ENCODE measurements at places on chromosomes 3 and 15.

GRCh38 chr3:16490062-16490619 is 23.4 kb downstream of the RFTN1 start:
- DNase-seq: no peak

DNA sequence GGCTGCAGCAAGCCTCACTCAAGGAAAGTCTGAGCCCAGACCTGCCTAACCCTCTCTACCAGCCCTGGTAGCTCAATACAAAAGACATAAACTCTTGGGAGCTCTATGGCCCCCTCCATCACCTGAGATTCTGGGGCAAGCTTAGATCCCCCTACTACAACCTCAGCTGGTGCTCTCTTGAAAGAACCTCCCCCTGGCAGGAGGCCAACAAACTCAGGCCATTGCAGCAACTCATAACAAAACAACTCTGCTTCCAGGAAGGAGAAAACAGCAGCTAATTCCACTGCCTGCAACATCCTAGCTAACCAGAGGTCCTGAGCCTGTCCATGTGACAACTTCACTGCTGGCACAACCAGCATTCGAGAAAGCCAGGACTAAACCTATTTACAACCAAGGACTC is 169.2 kb downstream of the ROBO1 start:
- no peak for DNase-seq

DNA sequence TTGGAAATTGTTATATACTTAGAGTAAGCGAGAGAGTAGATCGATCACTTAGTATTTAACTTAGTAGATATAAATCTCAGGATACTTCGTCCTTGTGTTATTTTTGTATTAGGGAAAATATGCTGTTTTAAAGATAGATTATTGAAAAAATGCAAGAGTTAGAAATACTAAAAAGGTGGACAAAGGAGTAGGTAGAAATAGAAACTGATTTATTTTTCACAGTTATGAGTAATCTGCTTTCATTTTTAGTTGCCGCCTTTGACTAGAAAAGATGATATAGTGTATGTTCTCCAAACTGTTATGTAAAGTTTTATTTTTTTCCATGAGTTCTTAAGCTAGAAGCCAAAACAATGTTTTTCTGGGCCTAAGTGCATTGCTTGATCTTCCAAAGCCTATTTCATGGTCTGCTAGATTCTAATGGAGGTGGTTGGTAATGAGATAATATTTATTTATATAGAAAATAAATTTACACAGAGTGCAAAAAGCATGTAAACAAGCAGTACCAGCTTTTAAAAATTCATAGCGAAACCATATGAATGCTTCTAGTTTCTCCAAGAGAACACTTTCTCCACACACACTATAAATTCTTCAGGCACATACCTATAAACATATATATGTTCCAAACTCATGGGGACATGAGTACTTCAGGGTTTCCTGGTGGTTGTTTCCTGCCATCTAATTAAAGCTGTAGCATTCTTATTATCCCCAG is 61.1 kb downstream of the DIPK2A start:
- DNase-seq: no peak

DNA sequence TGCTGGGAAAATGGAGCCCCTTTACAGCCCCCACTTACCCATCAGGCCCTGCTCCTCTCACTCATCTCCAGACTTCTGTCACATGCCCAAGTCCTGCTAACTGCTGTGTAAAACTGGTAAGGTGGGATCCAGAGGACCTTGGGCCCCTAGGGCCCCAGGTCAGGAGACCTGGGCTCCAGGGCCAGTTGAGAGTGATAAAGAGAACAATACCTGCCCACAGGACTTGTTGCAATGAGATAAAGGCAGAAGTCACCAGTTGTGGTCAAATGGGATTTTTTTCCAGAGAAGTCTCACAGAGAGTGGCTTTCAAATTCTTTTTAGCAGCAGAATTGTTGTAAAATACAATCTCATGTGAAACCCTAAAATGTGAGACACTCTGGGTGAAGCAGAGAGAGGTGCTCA is 753 bp downstream of the FURIN start:
- DNase-seq: no peak

DNA sequence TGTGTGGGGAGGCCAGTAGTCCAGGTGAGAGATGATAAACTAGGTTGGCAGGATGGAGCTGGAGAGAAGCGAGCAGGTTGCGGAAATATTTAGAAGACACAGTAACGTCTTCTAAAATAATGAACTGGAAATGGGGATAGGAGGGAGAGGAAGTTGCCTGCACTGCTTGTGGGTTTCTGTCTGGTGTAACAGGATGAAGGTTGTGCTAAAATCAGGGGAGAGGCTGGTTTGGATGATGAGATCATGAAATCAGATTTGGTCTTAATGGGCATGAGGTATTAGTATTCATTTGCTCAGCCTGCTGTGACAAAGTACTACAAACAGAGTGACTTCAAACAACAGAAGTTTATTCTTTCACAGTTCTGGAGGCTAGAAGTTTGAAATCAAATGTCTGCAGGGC is 32.1 kb upstream of the TNFAIP8L3 start:
- peak; percentile 51 for DNase-seq

GRCh38 chr3:120749843-120750242 is 7.3 kb downstream of the GTF2E1 start:
- no peak for DNase-seq

DNA sequence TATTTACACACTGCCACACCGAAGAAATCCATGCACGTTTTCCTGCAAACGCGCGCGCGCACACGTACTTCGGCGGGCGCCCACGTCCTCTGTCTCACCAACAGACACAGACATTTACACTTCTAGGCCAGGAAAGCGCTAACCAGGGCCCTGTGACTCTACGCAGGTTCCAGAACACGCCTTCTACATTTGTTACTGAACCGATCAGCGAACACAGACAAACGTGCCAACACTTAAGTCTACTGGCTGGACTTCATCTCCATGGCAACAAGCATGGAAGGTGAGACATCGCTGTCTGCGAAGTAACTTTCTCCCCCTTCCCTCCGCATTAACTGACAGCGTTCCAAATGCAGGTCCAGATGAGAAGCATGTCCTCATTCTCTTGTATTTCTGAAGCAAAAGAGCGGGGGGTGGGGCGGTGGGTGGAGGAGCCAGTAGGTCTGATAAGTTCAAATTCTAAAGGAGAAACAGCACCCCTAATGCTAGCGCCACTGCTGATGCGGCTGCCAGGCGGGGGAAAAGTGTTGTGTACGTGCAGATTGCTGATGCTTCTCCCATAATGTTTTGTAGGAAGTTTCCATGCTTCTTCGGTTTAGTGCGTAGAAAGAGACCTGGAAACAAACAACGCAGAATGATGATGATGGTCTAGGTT is at the start of gene CTXN2:
Gene CTXN2, plus strand, starts transcription at position 92 of the 652 bp plus-strand sequence. CDS start 9,636 bp downstream, outside the sequence.
- DNase-seq: no peak

DNA sequence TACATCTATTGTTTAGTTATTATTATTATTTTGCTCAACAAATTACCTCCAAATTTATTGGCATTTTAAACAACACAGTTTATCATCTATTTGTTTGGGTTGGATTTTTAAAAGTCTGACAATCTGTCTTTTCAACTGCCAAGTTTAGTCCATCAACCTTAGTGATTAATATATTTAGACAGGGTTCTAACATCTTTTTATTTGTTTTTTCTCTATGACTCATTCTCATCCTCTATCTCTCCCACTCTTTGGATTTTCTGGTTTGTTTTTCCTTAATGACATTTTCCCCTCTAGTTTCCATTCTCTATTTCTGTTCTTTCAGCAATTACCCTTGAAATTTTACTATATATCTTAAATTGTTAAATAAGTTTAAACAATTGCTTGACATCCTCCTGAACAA is 41.9 kb downstream of the EMC4 start:
- DNase-seq: no peak

GRCh38 chr15:59407946-59408345 is 30.0 kb upstream of the FAM81A start:
- peak; percentile 34 for DNase-seq

- no peak for DNase-seq
Measured at GRCh38 chr3:98454929-98455328, 8.1 kb upstream of the OR5K1 start.

DNA sequence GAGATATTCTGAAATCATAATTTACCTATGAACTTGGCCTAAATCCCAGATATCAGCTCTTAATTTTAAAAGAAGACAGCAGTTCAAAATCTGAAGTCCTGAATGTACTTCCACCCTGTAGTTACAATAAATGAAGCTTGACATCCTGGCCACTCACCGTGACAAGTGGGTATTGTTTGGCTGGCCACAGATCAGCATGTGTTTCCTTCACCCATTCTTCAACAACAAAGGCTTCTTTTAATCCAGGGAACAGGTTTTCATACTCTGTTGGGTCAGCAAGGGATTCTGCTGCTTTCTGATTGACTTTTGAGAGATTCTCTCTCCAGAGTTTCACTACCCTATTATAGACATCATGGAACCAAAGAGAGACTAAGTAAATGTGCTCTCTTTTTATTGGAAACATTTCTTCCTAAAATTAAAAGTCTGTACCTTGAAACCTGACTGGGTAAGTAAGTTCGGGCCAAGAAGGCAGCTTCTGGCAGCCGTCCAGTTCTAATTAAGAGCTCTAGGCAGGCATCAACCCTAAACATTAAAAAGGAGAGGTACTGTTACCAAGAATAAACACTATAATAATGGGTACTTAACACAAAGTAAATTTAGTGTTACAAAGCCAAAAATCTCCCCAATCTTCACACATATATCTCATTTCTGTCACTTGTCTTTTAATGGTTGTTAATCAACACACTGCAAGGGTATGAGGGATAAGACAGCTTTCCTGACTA is 15.2 kb downstream of the MRPS22 start:
- no peak for DNase-seq

GRCh38 chr3:126100269-126100633 is 16.3 kb upstream of the SLC41A3 start:
- DNase-seq: no peak

DNA sequence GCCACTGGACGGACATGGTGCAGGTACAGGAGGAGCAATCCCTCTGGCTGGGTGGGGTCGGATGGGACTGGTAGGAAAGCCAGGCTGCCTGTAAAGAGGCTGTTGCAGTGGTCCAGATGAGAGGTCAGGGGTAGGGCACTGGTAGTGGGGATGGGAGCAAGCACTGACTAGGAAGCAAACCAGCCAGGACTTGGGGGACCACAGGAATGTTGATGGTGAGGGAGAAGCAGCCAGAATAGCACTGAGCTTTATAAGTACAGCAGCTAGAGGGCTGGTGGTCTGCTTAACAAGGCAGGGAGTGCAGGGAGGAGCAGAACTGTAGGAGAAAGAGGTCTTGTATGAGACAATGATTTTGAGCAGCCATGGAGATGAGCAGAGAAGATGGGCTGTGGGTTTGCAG is 38.7 kb upstream of the PTPN23 start:
- no peak for DNase-seq

GRCh38 chr3:32084870-32085269 is 21.6 kb upstream of the GPD1L start:
- DNase-seq: no peak

DNA sequence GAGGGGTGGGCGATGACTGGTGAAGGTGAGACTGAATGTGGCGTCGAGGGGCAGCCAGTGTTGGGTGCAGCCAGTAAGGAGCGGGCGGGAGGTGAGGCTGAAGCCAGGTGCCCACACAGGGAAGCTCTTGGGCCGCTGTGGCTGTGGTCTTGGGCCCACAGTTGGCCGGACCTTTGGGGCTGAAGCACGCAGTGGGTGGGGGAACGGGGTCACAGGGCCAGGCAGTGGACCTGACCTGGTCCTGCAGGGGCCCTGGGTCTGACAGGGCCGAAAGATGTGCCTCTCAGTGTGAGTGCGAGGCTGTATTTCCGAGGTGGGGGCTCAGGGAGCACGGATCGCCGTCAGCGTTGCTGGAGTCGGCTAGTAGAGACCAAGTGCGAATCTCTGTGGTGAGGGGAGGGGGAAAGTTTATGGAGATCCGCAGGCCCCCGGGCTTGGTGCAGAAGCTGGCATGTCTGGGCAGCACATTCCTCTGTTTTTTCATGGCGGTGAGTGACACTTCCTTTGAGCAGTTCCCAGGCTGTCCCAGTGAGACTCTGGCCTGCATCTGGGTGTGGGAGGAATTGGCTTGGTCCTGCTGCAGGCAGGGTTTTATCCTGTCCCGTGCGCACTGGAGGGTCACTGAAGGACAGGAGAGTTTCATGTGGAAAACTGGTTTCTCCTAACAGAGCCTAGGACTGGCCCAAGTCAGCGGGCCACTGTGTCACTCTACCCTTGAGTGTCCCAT is 100.8 kb downstream of the TMEM266 start:
- DNase-seq: no peak

- no peak for DNase-seq
Measured at GRCh38 chr15:93451822-93452221, 362.8 kb upstream of the RGMA start.

DNA sequence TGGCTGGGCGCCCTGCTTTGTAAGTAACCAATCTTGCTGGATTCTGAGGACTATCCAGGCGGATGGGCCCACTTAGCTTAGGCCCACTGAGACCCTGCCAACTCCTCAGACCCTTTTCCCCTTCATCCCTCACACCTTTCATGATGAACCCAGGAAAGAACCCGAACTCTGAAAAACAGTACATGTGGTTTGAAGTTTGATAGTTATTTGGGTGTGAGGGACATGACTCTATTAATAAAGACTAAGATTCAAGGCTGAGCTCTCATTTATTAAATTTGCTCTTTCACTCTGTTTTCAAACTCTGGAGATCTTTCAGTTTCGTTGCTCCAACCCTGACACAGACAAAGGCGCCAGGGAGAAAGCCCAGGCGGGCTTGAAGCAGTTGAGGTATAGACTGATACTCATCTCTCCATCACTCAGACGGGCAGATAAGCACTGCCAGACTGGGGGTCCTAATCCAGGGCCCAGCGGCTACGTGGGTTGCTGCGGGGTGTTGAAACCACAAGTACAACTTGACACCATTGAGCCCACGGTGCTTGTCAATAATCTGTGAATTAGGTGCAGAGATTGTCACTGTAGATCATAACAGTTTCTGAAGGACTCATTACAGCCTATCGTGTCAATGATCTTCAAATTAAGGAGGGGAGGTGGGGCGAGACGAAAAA is 7.2 kb upstream of the SOX2 start:
- no peak for DNase-seq

GRCh38 chr3:179852142-179852905 is 184.4 kb downstream of the PEX5L start:
- DNase-seq: peak; percentile 92

- DNase-seq: no peak
Measured at GRCh38 chr3:9301091-9301490, 51.6 kb upstream of the SRGAP3 start.

DNA sequence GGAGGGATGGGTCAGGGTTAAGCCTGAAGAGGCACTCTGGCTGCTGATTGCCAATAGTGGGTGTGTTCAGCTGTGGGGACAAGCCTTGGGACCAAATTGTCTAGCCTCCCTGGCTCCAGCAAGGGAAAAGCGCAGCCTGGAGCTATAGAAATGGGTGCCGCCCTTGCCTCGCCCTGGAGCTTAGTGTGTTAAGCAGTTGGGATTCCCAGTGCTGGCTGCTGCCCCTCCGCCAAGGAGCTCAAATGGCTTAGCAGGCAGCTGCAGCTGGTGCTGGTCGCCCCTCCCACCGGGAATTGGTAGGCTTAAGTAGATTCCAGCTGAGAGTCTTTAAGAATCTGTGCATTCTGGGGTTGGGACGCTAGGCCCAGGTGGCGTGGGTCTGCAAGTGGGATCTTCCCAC is 662.9 kb upstream of the TBL1XR1 start:
- no peak for DNase-seq

GRCh38 chr3:196168808-196169391 is 42.3 kb downstream of the ZDHHC19 start:
- DNase-seq: no peak
